Cortex of kidney (tissue), 1 donor: ENCODE measurements at places on chromosomes 16 and 17.

- no peak for DNase-seq
Observed at GRCh38 chr16:54226296-54227010, 60.1 kb downstream of the IRX3 start.

- DNase-seq = no peak
Observed at GRCh38 chr16:85395913-85396878, 216.9 kb upstream of the GSE1 start.

DNA sequence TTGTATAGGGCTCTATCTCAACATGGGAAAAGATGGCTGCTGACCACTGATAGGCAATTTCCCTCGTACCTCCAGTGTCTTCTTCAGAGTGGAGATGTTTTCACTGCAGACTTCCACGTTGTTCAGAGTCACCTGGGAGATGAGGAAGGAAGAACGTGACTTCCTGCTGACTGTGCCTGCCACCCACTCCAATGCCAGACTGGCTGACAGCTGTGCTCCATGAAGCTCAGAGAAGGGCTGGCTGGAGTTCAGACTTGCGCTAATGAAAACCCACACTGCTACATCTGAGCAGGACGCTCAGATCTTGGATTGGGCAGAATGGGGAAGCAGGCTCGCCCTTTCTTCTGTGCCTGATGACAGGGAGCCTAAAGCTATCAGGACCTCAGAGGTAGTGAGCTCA lies 33.1 kb downstream of the COG4 start:
- DNase-seq = no peak

DNA sequence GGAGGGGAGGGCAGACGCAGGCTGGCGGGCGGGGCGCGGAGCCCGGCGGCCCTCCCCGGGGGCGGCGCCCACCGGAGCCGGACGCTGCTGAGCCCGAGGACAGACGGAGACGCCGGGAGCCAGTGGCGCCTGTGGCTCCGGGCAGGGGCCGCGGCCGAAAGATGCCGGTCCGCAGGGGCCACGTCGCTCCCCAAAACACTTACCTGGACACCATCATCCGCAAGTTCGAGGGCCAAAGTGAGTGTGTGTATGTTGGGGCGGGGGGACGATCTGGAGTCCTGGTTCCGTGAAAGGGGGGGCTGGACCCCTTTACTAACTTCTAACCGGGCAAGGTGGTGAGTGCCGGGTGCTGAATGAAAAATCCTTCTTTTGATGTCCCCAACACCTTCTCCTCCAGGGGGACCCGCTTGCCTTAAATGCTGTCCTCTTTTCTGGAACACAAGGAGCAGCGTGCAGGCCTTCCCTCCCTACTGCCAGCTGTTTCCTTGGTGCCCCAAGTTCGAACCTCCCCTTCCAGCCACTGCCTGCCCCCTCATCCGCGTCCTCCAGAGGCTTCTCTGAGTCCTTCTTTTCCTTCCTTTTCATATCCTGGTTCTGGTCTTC lies at the start of gene KCNH6:
Gene KCNH6, plus strand, starts transcription at position 106 of the 603 bp plus-strand sequence. Its CDS starts 56 bp downstream, at position 162.
- no peak for DNase-seq

DNA sequence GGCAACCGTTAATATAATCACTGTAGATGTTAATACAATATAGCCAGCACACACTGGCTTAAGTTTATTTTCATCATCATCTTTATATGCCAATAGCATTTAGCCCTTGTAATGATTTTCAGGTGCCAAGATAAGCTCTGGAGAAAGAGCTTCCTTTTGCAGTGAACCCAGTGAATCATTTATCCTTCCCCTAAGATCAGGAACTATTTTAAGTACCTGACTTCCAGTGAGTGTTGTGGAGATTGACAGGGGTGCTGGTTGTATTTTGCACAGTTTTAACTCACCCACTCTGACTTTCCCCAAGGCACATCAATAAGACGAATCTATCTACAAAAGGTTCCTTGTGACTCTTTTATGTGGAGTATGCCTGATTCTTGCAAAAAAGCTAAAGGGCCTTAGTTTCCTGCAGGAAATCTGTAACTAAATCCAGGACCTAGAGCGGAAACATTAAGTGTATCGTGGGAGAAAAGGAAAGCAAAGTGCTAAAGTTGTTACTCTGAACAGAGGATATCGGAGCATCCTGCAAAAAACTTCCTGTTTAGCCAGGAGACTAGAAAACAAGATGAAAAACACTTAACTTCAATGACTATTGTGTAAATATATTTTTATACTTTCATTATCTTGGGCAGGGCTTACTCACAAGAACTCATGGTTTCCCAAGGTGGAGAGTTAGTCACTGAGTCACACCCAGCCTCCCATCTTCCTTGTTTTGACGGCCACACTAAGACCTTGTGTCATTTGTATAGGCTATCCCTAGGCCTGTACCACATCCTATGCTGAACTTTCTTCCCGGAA lies 183.6 kb downstream of the MAP2K6 start:
- no peak for DNase-seq

DNA sequence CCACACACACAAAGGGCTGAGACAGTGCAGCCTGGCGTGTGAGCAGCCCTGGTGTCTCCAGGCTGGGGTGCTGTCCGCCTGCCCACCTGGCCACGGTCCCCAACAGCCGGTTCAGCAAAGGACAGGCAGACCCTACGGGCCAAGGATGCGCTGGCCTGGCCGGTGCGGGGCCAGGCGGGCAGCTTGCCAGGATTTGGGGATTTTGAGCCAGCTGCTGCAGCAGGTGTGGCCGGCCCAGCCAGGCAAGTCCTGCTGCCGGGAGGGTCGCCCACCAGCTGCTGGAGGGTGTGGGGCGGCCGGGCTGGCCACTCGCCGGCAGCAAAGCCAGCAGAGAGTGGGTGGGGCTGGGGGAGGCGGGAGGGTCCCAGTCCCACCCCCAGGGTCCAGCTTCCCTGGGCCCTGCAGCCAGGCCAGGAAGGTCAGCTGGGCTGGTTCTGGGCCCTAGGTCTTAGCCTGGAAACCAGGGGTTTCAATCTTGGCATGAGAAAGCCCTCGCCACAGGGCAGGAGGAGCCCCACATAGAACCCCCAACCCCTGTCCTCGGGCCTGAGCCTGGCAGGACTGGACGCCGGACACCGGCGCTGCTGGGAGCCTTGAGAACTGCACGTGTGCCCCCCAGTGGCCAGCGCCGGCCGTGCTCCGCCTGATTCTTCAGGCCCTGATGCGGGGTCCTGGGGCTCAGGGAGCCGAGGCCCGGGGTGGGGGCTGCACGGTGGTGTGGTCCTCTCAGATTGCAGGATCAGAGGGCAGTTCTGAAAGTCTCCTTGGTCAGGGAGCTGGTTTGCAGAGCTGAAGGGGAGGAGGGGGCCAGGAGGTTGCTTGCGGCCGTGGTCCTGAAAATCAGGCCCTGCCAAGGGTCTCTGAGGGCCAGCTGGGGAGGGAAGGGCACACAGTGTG lies 17.6 kb upstream of the SSTR5 start:
- DNase-seq = no peak

DNA sequence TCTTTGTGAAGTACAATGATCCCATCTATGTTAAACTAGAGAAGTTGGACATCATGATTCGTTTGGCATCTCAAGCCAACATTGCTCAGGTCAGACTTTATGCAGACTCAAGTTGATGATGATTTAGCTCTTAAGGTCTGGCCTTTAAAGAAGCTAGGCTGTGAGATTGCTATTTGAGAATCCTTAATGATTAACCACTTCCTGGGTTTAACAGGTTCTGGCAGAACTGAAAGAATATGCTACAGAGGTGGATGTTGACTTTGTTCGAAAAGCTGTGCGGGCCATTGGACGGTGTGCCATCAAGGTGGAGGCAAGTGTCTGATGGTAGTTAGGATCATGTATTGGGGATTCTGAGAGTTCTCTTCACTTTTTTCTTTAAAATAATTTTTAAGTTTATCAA lies 40.3 kb downstream of the AP2B1 start:
- DNase-seq = no peak

DNA sequence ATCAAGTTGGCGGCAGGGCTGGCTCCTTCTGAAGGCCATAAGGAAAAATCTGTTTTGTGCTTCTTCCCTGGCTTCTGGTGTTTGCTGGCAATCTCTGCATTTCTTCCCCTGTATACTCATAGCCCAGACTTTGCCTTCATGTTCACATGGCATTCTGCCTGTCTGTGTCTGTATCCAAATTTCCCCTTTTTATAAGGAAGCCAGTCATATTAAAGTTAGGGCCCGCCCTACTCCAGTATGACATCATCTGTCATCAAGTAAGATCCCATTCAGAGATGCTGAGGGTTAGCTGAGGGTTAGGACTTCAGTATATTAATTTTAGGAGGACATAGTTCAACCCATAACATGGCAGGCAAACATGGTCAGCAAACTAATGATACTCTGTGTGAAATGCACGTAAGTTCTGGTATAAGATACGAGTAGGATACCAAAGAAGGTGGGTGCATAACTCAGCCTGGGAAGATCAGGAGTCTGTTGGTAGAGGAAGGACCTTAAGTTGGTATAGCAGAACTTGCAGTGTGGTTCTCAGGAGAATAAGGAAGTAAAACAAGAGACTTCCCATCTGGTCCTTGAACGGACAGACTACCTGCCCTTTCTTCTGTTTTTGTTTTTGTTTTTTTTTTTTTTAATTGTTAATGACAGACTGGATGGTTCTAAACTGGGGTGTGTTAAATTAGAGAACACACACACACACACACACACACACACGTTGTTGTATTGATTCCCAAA lies 13.9 kb downstream of the MAP2K6 start:
- DNase-seq = no peak

DNA sequence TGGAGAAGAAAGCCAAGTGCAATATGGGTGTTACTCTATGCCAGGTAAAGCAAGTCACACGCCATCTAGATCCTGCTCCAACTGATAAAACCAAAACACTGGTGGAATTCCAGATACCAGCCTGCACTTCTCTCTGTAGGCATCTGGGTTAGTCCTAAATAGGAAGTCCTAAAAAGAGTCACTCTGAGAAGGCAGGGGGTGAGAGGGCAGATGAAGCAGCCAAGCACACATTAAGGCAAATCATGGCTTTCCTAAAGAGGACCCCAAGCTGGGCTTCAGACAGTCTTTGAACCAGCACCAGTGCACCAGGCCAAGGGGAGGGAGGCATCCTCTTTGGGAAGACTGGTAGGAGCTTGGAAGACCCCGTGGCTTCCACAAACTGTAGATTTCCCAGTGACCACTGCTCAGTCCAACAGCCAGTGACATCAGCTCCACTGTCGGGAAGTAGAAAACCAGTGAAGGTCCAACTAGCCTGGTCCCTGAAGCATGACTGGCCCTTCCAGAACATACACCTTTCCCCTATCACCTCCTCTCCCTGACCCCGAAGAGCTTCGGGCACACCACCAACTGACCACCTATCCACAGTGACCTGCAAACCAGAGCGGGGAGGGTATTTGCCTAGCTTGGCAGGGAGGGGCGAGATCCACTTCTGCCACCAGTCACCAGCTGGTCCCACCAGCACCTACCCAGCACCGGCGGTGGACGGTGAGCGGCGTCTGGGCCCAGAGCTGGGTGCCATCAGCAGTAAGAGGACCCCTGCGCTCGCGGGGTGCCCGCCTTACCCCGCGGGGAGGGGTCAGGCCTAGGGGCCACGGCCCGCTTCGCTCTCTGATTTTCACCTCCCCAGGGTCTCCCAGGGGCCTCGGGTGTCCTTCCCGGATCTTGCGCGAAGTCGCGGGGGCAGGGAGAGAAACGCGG lies 1.0 kb downstream of the LITAF start:
- no peak for DNase-seq

GRCh38 chr16:14193316-14193871 lies 122.3 kb downstream of the MRTFB start:
- no peak for DNase-seq

DNA sequence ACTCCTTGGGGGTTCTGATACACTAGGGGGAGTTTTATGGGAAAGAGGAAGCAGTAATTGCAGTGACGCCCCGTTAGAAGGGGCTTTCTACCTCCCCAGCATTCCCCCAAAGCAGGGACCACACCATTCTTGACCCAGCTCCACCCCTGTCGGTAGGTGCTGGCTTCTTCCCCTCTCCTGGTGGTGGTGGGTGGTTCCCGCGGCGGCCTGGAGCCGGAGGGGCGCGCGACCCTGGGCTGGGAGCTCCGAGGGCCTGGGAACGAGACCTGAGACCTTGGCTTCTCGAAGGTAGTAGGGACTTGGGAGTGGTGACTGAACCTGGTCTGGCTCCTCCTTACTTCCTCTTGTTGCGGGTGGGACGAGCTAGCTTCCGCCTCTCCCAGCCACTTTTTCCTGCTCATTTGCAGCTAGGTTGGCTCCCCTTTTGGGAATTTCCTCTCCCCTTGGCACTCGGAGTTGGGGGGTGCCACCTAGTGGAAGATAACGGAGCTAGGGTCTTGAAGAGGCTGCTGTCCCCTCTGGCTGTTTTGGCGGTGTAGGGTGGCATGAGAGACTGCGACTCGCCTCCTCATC lies 438 bp downstream of the GRN start:
- DNase-seq = no peak

GRCh38 chr16:55003916-55004315 lies 73.3 kb downstream of the IRX5 start:
- no peak for DNase-seq

DNA sequence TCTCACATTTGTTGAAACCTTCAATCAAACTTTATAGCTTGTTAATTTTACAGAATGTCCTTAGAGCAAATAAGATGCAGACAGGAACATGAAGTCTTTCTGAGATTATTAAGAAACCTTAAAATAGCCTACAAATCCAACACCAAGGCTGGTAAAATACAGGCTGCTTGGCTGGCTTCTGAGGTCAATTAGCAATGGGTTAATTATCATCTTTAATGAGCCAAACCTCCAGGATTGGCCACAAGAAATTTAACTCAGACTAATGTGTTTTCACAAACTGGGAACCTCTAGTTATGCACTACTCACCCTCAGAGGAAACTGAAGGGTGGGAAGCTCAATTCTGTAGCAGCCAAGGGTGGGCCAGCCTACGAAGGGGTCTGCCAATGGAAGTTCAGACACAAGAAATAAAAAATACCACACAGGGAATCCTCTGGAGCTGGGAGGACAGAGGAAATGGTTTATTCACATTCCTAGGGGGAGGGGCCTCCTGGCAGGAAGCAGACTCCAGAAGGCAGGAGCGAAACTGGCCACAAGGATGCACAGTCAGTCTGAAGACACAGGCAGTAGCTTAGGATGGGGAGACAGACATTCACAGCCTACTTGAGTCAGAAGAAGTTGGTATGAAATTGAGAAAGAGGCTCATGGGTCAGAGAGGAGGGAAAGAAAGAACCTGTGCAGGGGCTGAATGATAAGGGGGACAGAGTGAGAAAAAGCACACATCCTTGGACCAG lies 36.1 kb downstream of the HIC1 start:
- DNase-seq = no peak

DNA sequence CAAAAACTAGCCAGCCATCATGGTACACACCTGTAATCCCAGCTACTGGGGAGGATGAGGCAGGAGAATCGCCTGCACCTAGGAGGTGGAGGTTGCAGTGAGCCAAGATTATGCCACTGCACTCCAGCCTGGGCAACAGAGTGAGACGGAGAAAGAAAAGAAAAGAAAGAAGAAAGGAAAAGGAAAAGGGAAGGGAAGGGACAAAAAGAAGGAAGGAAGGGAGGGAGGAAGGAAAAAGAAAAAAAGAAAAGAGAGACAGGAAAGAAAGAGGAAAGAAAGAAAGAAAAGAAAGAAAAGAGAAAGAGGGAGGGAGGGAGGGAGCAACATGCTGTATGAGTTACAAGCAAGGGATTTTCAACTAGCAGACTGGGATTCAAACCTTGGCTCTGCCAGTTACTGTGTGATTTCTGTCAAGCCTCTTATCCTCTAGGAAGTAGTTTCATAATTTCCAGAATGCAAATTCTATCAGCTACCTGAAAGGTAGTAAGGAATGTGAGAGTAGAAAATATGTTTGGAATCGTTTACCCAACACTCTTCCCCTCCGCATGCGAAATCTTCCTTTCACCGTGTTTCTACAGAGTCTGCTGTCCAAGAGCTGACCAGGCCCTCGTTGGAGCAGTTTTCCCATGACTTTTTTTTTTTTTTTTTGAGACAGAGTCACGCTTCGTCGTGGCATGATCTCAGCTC lies 43.4 kb downstream of the VPS53 start:
- no peak for DNase-seq
